Endothelial cell (in vitro differentiated cells): ENCODE measurements at places on chromosomes 13 and 19. TPM values are rescaled to one million over a fixed set of nuclear protein-coding genes. Genes with fewer than 3 reads are reported as not detected.

GRCh38 chr13:28679628-28680027, 20.7 kb downstream of the POMP start:
- no peaks in the 10 kb centered on the region for H3K27me3 ChIP-seq
- H3K4me1 ChIP-seq: peaks cover 5% of the 10 kb centered on the region
- DNase-seq: no peak
- no peak overlapping the region for H3K4me3 ChIP-seq
- no peak overlapping the region for H3K27ac ChIP-seq

DNA sequence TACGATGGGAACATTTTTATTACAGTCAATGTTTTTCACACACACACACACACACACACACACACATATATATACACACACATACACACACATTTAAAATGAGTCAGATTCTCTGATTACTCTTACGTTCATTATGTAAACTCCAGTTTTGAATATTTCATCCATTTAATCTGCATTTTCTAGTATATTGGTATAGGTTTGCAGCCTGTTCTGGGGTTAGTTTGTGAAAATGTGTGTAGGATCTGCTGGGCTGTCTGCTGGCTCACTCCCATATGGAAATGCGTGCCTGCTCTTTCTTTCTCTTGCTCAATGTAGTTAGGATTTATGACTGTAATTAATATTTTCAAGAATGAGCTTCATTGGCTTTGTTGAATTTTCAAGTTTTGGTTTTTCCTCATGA, 7.1 kb downstream of the LILRB2 start:
- H3K27me3 ChIP-seq: peaks cover 3% of the 10 kb centered on the region
- H3K36me3 ChIP-seq: no peaks in the 10 kb centered on the region
- no peak overlapping the region for H3K4me3 ChIP-seq
- no peak for DNase-seq

GRCh38 chr13:74452881-74453280, 318.7 kb upstream of the KLF12 start:
- H3K27ac ChIP-seq: no peak overlapping the region
- DNase-seq: no peak
- peaks cover 2% of the 10 kb centered on the region for H3K27me3 ChIP-seq
- no peak overlapping the region for H3K4me3 ChIP-seq
- peaks cover 4% of the 10 kb centered on the region for H3K4me1 ChIP-seq
- no peaks in the 10 kb centered on the region for H3K36me3 ChIP-seq

- peaks cover 24% of the 10 kb centered on the region for H3K36me3 ChIP-seq
- peak; percentile 18 for DNase-seq
- H3K4me3 ChIP-seq: peak overlapping the region; percentile 99
- H3K27ac ChIP-seq: peak overlapping the region; percentile 95
Observed at GRCh38 chr19:52007451-52007805, 583 bp downstream of the ZNF615 start.

SMIM44 gene
- not detected for total RNA-seq

PEPD gene
- total RNA-seq: 40.5 TPM

IFNL1 gene
- not detected for total RNA-seq

GRCh38 chr19:46451352-46451751, 20.0 kb downstream of the PNMA8A start:
- H3K27me3 ChIP-seq: peaks cover 4% of the 10 kb centered on the region
- no peak overlapping the region for H3K4me3 ChIP-seq
- no peak overlapping the region for H3K27ac ChIP-seq
- H3K36me3 ChIP-seq: peaks cover 7% of the 10 kb centered on the region
- H3K4me1 ChIP-seq: peaks cover 6% of the 10 kb centered on the region
- DNase-seq: no peak

DNA sequence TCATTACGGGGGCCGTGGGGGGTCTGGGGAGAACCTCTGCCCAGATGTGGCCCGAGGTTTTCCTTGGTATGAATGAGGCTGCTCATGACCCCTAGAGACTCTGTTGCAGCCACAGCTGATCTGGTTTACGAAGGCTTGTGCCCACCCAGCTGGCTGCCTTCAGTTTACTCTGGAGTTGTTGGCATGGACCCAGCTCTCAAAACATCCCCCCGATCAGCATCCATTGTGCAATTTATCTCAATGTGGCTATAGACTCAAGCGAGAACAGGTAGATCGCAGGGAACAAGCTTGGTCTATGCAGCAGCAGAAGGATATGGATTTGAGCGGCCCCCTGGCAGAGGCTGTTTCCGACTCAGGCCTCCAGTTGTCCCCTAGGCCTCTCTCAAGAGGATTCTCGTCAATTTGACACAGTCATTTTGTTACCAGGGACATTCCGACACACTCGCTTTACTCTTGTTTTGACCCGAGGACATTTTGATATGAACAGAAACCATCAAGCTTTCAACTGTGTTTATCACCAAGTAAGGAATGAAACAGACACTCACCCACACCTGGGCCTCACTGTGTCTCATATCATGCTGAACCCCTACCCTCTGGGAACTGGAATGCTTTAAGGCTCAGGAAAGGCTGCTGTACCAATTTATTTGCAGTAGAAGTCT, 161.5 kb downstream of the KATNAL1 start:
- no peak overlapping the region for H3K27ac ChIP-seq
- H3K36me3 ChIP-seq: no peaks in the 10 kb centered on the region
- H3K4me3 ChIP-seq: no peak overlapping the region

EHD2 gene
- total RNA-seq: 81.5 TPM

DNA sequence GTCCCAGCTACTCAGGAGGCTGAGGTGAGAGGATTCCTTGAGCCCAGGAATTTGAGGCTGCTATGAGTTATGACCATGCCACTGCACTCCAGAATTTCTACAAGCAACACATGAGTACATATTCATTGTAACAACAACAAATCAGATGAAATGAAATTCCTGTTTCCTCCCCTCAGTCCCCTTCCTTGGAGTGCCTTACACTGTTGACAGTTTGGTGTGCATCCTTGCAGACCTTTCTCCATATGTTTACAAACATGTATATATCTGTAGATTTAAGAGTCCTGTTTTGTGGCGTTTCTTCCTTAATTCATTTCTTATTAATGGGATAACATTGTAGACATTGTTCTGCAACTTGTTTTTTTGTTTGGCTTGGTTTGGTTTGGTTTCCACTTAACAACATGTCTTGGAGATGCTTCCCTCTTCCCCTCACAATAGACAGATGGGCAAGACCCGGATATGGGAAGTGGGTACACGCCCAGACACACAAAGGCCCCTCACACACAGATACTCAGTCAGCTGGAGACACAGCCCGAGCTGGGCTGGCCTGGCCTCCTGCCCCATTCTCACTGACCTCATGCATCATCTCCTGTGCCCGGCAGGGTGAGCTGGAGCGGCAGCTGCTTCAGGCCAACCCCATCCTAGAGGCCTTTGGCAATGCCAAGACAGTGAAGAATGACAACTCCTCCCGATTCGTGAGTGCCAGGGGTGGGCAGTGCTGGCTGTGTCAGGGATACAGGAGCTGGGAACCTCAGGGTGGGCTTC, 21.7 kb downstream of the MYH14 start:
- H3K36me3 ChIP-seq: peaks cover 10% of the 10 kb centered on the region
- H3K27ac ChIP-seq: no peak overlapping the region
- no peak overlapping the region for H3K4me3 ChIP-seq

GRCh38 chr19:16402041-16402440, 69.7 kb downstream of the EPS15L1 start:
- no peaks in the 10 kb centered on the region for H3K4me1 ChIP-seq
- no peak for DNase-seq
- peaks cover 5% of the 10 kb centered on the region for H3K27me3 ChIP-seq
- H3K36me3 ChIP-seq: peaks cover 43% of the 10 kb centered on the region
- H3K27ac ChIP-seq: no peak overlapping the region

DNA sequence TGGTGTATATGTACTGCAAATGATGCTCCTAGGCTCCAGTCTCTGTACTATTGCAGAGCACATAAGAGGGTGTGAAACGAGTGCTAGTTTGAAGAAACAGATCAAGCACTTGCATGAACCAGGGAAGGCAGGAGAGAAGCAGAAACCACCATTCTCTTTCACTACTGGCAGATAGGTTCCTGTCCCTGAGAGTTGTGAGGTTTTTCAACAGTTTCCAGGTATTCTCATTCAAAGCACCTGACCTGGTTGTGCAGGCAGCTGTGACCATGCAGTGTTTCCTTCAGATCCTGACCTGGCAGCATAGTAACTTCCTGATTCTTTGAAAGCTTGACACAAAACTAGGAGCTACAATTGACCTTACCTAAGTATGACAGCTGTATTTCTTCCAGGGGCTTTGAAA, 164.9 kb downstream of the UFM1 start:
- DNase-seq: no peak
- H3K27me3 ChIP-seq: peaks cover 4% of the 10 kb centered on the region
- peaks cover 8% of the 10 kb centered on the region for H3K4me1 ChIP-seq
- H3K4me3 ChIP-seq: no peak overlapping the region
- H3K27ac ChIP-seq: no peak overlapping the region

DNA sequence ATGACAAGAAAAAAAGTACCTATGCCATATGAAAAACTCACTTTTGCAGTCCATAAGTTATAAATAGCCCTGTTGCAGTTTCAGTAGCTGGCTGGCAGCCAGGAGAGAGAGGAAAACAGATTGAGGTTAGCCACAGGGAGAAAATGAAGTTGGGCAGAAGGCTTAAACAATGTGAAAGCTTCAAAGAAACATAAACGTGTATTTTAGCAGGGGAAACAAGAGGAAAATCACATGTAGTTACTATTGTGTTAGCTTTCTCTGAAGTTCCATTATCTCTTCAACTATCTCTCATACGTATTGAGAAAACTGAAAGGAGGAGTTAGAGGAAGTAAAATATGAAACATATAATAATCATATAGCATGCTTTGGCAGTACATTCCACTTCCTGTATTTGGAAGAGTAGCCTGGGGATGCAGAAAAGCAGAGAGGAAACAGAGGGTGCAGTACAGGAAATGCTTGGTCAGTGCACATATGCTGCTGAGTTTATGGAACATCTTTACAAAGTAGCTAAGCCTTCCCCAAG, 1551.1 kb downstream of the EFNB2 start:
- no peaks in the 10 kb centered on the region for H3K27me3 ChIP-seq
- no peak for DNase-seq
- peaks cover 12% of the 10 kb centered on the region for H3K4me1 ChIP-seq

DNA sequence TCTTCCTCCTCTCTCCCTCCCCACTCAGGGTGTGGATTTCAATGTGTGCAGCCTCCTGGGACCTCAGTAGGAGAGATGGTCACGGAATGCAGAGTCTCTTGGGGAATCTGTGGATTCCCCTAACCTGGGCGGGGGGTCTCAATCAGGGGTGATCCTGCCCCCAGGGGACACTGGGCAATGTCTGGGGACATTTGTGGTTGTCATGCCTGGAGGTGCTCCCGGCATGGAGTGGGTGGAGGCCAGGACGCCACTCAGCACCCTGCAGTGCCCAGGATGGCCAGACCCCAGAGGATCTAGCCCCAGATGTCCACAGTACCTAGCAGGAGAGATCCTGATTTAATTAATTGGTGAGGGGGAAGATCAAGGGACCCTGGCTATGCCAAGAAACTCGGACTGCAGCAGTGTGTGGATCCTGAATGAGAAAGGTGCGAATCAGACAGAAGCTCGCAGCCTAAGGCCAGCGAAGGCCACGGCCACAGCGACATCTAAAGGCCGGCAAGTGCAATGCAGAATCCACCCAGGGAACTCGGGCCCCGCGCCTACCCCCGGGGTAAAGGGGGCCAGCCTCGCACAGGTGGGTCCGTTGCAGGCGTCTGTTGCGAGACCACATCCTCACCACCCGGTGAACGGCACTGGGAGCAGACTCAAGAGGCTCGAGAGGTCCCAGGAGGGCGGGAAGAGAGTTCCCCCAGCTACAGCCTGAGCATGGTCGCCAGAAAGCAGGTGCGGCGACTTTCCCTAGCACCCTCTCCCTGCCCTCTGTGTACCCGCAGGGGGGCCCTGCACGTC, 88.8 kb downstream of the GNG7 start:
- H3K4me3 ChIP-seq: no peak overlapping the region
- no peaks in the 10 kb centered on the region for H3K36me3 ChIP-seq
- no peaks in the 10 kb centered on the region for H3K4me1 ChIP-seq
- DNase-seq: peak; percentile 60
- no peak overlapping the region for H3K27ac ChIP-seq
- H3K27me3 ChIP-seq: peaks cover 3% of the 10 kb centered on the region

HCST gene
- 0.95 TPM for total RNA-seq

GRCh38 chr13:62908321-62908720, 1492.7 kb upstream of the PCDH20 start:
- peaks cover 1% of the 10 kb centered on the region for H3K27me3 ChIP-seq
- H3K4me3 ChIP-seq: no peak overlapping the region
- H3K36me3 ChIP-seq: no peaks in the 10 kb centered on the region
- no peaks in the 10 kb centered on the region for H3K4me1 ChIP-seq
- no peak overlapping the region for H3K27ac ChIP-seq
- no peak for DNase-seq

DHDH gene
- 1.0 TPM for total RNA-seq

ZNF610 gene
- total RNA-seq: 7.5 TPM

GRCh38 chr19:439167-439900, 21.5 kb downstream of the SHC2 start:
- H3K4me1 ChIP-seq: peaks cover 6% of the 10 kb centered on the region
- no peak overlapping the region for H3K4me3 ChIP-seq
- H3K27ac ChIP-seq: no peak overlapping the region
- no peak for DNase-seq
- peaks cover 15% of the 10 kb centered on the region for H3K36me3 ChIP-seq

DNA sequence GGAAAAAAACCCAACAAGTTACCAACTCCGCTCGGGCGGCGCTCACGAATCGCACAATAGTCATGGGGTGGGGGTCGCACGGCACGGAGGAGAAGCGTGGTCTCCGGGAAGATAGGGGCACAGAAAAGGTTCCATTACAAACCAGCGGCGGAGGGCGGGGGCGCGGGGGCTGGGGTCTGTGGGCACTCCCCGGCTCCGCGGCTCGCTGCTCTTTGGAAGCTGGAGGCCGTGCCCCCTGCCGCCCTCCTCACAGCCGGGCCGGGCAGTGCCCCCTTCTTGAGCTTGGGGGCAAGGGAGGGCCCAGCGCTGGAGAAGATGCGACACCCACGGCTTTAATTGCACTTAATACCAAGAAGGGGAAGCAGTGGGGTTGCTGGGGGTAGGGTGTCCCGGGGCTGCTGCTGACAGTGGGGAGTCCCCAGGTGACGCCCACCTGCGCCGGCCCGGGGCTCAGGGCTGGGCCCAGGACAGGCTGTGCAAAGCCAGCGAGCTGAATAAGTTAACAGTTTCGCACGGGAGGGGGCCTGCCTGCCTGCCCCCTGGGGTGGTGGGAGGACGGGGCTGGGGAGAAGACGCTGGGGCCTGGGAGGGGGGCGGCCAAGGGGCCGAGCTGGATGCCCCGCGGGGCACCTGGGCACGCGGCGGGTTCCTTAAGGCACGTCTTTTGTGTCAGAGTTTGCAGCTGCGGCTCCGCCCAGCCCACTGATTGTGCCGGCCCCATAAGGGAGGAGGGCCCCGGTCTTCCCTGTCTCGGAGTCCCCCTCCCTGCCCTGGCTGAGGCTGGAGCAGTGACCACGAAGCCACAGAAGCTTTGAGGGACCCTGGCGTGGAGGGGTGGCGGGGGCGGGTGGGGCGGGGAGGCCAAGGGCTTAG, 9.8 kb downstream of the DCAF15 start:
- H3K4me1 ChIP-seq: peaks cover 4% of the 10 kb centered on the region
- H3K4me3 ChIP-seq: peak overlapping the region; percentile 57
- peaks cover 13% of the 10 kb centered on the region for H3K27me3 ChIP-seq
- peaks cover 20% of the 10 kb centered on the region for H3K36me3 ChIP-seq

RUVBL2 gene
- 80.6 TPM for total RNA-seq

FCAR gene
- total RNA-seq: not detected

GRCh38 chr13:102933122-102933521, 87.3 kb downstream of the ERCC5 start:
- no peaks in the 10 kb centered on the region for H3K27me3 ChIP-seq
- H3K36me3 ChIP-seq: no peaks in the 10 kb centered on the region
- H3K4me3 ChIP-seq: no peak overlapping the region
- H3K27ac ChIP-seq: no peak overlapping the region
- no peaks in the 10 kb centered on the region for H3K4me1 ChIP-seq
- DNase-seq: no peak

CEACAM3 gene
- total RNA-seq: not detected
